Activated CD8-positive, alpha-beta T cell treated with anti-CD3 and anti-CD28 coated beads, Interleukin-2, amount 10 ng/mL, durations not matched to agents 7 days and 5 days (primary cell): ENCODE measurements at places on chromosomes 11 and 22. TPM values are rescaled to one million over a fixed set of nuclear protein-coding genes. Genes with fewer than 3 reads are reported as not detected.

SLC22A8 gene
- total RNA-seq: not detected

CNGA4 gene
- 0.16 TPM for total RNA-seq

ARAP1 gene
- total RNA-seq: 84.3 TPM

WNT11 gene
- total RNA-seq: 0.83 TPM

FREY1 gene
- 2.1 TPM for total RNA-seq

RNASEH2C gene
- 92.3 TPM for total RNA-seq

KRTAP5-10 gene
- not detected for total RNA-seq

ADSL gene
- total RNA-seq: 118 TPM

MPEG1 gene
- total RNA-seq: not detected

GRCh38 chr11:106706355-106706754, 311.9 kb downstream of the GUCY1A2 start:
- H3K27ac ChIP-seq: no peak overlapping the region
- H3K27me3 ChIP-seq: no peaks in the 10 kb centered on the region
- no peak overlapping the region for H3K4me3 ChIP-seq

DNA sequence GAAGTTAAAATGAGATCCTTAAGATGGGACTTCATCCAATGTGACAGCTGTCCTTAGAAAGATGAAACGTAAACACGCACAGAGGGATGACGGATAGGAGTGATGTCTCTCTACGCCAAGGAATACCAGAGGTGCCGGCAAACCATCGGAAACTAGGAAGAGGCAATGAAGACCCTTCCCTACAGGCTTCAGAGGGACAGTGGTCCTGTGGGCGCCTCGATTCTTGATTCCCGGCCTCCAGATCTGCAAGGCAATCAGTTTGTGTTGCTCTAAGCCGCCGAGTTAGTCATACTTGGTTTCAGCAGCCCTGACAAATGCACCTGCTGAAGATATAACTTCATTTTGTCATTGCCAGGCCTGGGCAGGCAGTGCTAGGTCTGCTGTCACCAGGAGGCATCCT, 1455.1 kb downstream of the TBC1D22A start:
- H3K4me3 ChIP-seq: no peak overlapping the region
- no peak for DNase-seq
- H3K27ac ChIP-seq: no peak overlapping the region
- H3K27me3 ChIP-seq: no peaks in the 10 kb centered on the region

GRCh38 chr22:49024775-49025440, 802.8 kb downstream of the BRD1 start:
- H3K36me3 ChIP-seq: no peaks in the 10 kb centered on the region
- no peak overlapping the region for H3K27ac ChIP-seq
- H3K4me3 ChIP-seq: no peak overlapping the region
- no peaks in the 10 kb centered on the region for H3K27me3 ChIP-seq

GRCh38 chr11:2836315-2837095, 49.1 kb downstream of the CDKN1C start:
- no peaks in the 10 kb centered on the region for H3K36me3 ChIP-seq
- no peaks in the 10 kb centered on the region for H3K4me1 ChIP-seq
- H3K4me3 ChIP-seq: no peak overlapping the region
- no peak overlapping the region for H3K27ac ChIP-seq
- DNase-seq: no peak

- H3K4me3 ChIP-seq: no peak overlapping the region
- DNase-seq: no peak
- peaks cover 36% of the 10 kb centered on the region for H3K27me3 ChIP-seq
- peaks cover 3% of the 10 kb centered on the region for H3K4me1 ChIP-seq
- H3K36me3 ChIP-seq: no peaks in the 10 kb centered on the region
Observed at GRCh38 chr22:22380098-22381030, 128.2 kb downstream of the ZNF280B start.

GRCh38 chr11:78722786-78723185, 148.1 kb upstream of the NARS2 start:
- no peak overlapping the region for H3K4me3 ChIP-seq
- H3K36me3 ChIP-seq: no peaks in the 10 kb centered on the region
- peaks cover 6% of the 10 kb centered on the region for H3K27me3 ChIP-seq
- no peak for DNase-seq
- H3K4me1 ChIP-seq: peaks cover 5% of the 10 kb centered on the region
- no peak overlapping the region for H3K27ac ChIP-seq

GRCh38 chr22:45429981-45430775, 16.7 kb downstream of the RIBC2 start:
- no peak overlapping the region for H3K4me3 ChIP-seq
- no peak overlapping the region for H3K27ac ChIP-seq
- H3K36me3 ChIP-seq: peaks cover 17% of the 10 kb centered on the region
- DNase-seq: no peak

DNA sequence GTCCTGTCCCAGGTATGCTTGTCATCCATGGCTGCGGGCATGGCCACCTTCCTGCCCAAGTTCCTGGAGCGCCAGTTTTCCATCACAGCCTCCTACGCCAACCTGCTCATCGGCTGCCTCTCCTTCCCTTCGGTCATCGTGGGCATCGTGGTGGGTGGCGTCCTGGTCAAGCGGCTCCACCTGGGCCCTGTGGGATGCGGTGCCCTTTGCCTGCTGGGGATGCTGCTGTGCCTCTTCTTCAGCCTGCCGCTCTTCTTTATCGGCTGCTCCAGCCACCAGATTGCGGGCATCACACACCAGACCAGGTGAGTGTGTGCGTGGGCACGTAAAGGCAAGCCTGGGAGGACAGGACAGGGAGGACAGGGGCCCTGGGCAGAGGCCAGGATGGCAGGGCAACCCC, 42.4 kb downstream of the SLCO2B1 start:
- no peak overlapping the region for H3K4me3 ChIP-seq
- DNase-seq: no peak
- peaks cover 6% of the 10 kb centered on the region for H3K27me3 ChIP-seq
- H3K27ac ChIP-seq: no peak overlapping the region
- peaks cover 6% of the 10 kb centered on the region for H3K4me1 ChIP-seq
- no peaks in the 10 kb centered on the region for H3K36me3 ChIP-seq

DNA sequence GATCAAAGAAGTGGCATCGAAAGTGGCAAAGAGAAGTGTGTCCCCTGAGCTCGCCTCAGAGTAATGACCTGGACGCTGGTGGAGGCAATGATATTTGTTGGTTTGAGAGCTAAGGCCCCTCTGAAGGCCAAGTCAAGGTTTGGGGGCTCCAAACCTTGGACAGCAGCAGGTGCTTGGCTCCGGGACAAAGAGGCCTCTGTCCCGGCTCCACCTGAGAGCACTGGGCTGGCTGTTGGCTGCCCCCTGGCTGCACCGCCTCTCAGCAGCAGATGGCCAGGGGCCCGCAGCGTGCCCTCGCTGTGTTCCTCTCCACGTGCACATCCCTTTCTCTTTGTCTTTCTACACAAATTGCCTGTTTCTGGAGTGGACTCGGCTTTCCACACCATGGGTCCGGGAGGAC, 301.3 kb downstream of the NTM start:
- no peaks in the 10 kb centered on the region for H3K27me3 ChIP-seq
- no peaks in the 10 kb centered on the region for H3K4me1 ChIP-seq
- no peak overlapping the region for H3K27ac ChIP-seq

- no peaks in the 10 kb centered on the region for H3K27me3 ChIP-seq
- H3K4me1 ChIP-seq: no peaks in the 10 kb centered on the region
- H3K36me3 ChIP-seq: no peaks in the 10 kb centered on the region
- no peak overlapping the region for H3K4me3 ChIP-seq
Observed at GRCh38 chr11:15577519-15577918, 462.8 kb downstream of the INSC start.

DNA sequence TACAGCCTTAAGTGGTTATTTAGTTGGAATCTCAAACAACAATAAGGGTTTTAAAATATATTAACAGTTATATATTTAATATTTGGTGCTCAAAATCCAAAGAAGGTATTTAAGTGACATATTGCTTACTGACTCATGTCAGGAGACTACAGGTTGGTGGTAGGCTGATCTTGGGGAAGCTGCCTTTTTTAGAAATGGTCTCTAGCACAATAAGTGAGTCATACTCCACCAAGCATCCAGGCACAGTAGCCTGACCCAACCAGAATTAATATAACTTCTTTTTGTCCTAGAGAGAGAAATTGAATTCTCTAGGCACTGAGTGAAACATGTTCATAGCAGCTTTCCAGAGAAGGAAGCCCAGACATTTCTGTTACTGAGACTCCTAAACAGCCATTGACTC, 868.5 kb upstream of the TENM4 start:
- H3K27ac ChIP-seq: no peak overlapping the region
- no peak overlapping the region for H3K4me3 ChIP-seq
- no peaks in the 10 kb centered on the region for H3K36me3 ChIP-seq
- no peaks in the 10 kb centered on the region for H3K4me1 ChIP-seq
- no peak for DNase-seq
- H3K27me3 ChIP-seq: no peaks in the 10 kb centered on the region

GRCh38 chr11:30447058-30447640, 124.2 kb downstream of the ARL14EP start:
- peaks cover 2% of the 10 kb centered on the region for H3K27me3 ChIP-seq
- H3K4me1 ChIP-seq: no peaks in the 10 kb centered on the region
- no peak overlapping the region for H3K27ac ChIP-seq
- H3K4me3 ChIP-seq: no peak overlapping the region
- no peak for DNase-seq
- H3K36me3 ChIP-seq: no peaks in the 10 kb centered on the region

- no peak overlapping the region for H3K27ac ChIP-seq
- H3K36me3 ChIP-seq: peaks cover 2% of the 10 kb centered on the region
- peaks cover 71% of the 10 kb centered on the region for H3K4me1 ChIP-seq
- H3K4me3 ChIP-seq: no peak overlapping the region
Observed at GRCh38 chr11:60863550-60864521, 3.5 kb upstream of the ZP1 start.

DNA sequence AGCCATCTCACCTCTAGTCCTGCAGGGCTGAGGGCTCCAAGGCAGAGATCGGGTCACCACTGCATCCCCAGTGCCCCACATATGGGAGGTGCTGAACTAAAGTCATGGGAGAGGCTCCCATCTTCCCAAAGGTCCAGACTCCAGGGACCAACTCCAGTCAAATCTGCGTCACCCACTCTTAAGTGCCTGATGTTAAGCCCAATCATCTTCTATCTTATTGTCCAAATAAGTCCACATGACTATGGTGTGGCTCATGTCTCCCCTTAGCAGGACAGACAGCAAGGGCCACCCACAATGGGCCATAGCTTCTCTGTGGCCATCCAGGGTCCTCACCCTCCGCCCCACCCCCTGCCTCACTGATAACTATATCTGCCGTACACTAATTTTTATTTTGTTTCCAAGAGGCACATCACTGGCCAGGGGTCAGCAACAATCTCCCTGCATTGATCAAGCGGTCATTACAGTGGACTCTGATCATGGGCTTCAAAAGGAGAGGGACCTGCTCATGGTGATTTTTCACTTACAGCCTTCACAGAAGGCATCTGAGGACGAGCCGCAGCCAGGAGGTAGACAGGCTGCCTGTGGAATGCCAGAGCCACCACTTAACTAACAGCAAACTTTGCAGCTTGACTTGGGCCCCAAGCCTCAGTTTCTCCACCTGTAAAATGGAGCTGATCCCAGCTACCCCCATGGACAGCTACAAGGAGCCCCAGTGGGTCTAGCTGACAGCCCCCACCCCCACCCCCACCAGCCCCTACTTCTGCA, 23.3 kb downstream of the MYH9 start:
- H3K36me3 ChIP-seq: peaks cover 71% of the 10 kb centered on the region
- H3K4me1 ChIP-seq: peaks cover 96% of the 10 kb centered on the region
- H3K27me3 ChIP-seq: no peaks in the 10 kb centered on the region
- peak overlapping the region; percentile 52 for H3K4me3 ChIP-seq

- H3K36me3 ChIP-seq: no peaks in the 10 kb centered on the region
- no peaks in the 10 kb centered on the region for H3K27me3 ChIP-seq
- DNase-seq: no peak
- no peaks in the 10 kb centered on the region for H3K4me1 ChIP-seq
- H3K4me3 ChIP-seq: no peak overlapping the region
- H3K27ac ChIP-seq: no peak overlapping the region
Observed at GRCh38 chr11:130094614-130095013, 24.9 kb downstream of the APLP2 start.

DNA sequence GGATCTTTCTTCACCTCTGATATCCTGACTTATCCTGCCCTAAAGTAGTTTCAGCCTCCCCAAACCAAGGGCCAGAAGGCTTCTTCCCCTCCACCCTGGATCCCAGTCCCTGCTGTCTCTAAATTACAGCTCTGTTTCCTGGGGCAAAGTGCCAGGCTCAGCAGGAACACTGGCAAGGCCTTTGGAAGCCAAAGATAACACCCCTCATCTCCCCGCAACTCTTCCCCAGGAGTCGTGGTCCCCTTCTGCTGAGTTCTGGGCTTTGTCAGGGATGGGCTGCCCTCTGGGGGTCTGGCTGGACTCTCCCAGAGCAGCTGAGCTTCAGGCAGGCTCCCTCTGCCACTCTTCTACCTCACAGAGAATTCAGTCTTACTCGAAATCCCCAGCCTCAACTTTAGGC, 53.8 kb upstream of the AMPD3 start:
- peaks cover 15% of the 10 kb centered on the region for H3K4me1 ChIP-seq
- H3K27me3 ChIP-seq: peaks cover 8% of the 10 kb centered on the region
- H3K4me3 ChIP-seq: no peak overlapping the region
- DNase-seq: no peak
- H3K36me3 ChIP-seq: no peaks in the 10 kb centered on the region

DNA sequence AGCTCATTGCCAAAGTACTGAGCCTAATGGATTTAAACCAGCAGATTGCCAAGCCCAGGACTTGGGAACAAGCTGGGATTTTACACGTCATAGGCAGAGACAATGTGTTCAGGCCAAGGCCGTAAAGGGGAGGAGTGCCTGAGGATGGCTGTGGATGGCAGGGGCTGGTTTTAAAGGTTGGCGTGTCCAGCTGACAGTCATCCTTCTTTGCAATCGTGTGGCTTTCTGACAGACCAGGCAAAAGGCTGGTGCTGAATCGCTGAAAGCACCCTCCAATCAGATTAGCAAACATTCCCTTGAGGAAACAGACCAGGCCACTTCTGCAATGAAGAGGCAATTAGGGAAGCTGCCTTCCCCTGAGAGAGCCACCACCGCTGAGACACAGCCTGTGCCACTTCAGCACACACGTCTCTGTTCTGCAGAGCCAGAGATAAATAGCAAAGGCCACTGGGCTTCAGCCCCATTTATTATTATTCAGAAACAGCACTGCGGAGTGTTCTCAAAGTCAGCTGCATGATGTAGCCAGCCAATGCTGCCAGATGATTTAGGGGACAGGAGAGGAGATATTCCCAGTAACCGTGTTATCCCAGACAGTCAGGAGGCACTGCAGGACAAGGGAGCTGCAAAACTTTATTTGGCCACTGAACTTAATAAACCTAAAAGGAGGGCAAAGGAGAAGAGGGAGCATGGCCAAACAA, 54.2 kb upstream of the CSNK2A3 start:
- H3K27me3 ChIP-seq: peaks cover 2% of the 10 kb centered on the region
- no peak overlapping the region for H3K4me3 ChIP-seq
- no peak for DNase-seq
- H3K27ac ChIP-seq: no peak overlapping the region
